IMR-90 (cell line): ENCODE measurements at places on chromosomes 16 and 17.
A peak's percentile ranks its signal among the peaks of the same experiment; 100 is the strongest.

- DNase-seq: peak; percentile 89
Measured at GRCh38 chr17:13415871-13416416, 185.8 kb downstream of the HS3ST3A1 start.

DNA sequence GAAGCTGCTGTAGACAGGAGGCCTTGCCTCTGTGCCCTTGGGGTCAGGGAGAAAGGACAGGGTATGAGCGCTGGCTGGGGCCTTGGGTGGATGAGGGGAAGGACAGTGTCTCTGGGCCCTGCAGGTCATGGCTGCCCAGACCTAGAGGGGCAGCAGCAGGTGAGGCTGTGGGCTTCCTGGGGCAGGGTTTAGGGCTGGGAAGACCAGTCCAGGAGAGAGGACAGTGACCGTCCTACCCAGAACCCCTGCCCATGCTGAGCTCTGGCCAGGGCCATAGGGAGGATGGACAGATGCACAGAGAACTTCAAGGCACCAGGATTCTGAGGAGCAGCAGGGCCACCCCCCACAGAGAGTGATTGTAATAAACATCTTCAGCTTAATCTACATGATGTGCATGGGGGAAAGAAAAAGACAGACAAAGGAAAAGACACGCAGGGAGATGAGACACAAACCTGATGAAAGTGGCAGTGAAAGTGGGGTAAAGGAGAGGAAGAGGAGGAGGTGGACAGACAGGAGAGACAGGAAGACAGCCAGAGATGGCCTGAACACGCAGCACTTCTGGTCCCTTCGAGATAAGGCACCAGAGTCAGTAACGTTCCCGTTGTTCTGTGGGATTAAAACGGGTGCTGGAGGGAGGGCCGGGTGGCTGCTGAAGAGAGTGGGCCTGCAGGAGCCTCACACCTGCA is 17.5 kb downstream of the FLOT2 start:
- DNase-seq: no peak

DNA sequence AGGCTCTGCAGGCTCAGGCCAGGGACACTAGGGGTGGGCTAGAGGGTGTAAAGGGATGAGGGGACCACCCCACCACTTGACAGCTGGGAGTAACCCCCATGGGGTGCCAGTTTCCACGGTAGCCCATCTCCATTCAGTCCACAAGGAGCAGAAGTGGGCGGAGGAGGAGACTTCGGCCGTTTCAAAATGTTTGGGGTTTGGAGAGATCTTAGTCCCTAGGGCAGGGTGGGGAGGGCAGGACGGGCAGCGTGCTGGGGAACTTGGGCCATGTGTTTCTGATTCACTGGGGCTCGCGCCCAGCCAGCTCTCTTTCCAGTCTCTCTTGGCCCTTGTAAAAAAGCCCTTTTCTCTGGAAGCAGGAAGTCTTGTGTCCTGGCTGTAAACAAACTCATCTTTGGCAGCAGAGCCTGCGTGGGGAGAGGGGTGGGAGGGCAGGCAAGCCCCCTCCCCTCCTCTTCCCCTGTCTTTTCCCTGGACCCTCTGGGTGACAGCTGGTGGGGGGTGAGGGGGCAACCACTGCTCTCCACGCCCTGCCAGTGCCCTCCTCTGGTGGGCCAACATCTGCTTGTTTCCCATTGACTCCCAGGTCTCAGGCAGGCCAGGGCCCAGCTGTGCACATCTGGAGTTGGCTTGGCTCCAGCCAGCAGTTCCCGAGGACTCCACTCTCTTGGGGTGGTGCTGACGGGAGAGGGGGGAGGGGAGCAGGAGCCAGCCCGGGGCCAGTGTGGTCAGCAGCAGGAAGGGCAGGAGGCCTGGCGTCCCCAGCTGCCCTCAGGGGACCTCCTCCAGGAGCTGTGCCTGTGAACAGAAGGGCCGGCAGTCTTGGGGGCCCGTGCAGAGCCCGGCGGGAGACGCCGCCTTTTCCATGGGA is 8.1 kb downstream of the CYGB start:
- peak; percentile 88 for DNase-seq

DNA sequence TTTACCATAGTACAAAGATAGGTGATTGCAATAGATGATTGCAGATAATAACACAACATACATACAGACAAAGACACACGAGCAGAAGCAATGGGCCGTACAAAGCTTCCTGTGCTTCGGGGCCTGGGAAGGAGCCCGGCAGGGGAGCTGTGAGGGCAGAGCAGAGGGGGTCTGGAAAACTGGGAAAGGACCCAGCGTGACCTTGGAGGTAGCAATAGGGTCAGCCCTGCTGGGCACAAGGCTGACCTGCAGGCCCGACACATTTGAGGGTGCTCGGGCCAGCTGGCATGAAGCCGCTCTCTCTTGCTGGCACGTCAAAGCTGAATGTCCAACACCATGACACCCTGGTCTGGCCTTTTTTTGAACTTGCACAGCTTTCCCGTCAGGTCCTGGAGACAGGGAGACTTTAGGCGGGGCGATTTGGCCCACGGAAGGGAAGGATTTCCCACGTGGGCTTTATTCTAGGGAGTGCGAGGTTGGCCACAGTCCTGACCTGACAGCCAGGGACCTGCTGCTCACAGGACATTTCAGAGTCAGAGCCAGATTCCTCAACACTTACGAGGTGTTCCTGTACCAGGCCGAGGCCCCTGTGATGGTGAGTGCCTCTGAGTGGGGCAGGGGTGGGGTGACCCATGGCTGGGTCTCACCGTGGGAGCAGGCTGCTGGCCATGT is 83.2 kb downstream of the NTN1 start:
- DNase-seq: no peak
